ENCODE measurements at places on chromosomes 4 and X.

- DNase-seq = no peak
Measured at GRCh38 chrX:21476909-21477308, 102.7 kb downstream of the CNKSR2 start.

- DNase-seq = no peak
Measured at GRCh38 chr4:2837904-2838496, 5.6 kb upstream of the ADD1 start.

- no peak for DNase-seq
Measured at GRCh38 chr4:105979506-105979905, 84.2 kb downstream of the NPNT start.

GRCh38 chrX:109952985-109953905, 49.7 kb upstream of the TMEM164 start:
- no peak for DNase-seq

- no peak for DNase-seq
Measured at GRCh38 chrX:20951016-20951810, 423.0 kb upstream of the CNKSR2 start.

DNA sequence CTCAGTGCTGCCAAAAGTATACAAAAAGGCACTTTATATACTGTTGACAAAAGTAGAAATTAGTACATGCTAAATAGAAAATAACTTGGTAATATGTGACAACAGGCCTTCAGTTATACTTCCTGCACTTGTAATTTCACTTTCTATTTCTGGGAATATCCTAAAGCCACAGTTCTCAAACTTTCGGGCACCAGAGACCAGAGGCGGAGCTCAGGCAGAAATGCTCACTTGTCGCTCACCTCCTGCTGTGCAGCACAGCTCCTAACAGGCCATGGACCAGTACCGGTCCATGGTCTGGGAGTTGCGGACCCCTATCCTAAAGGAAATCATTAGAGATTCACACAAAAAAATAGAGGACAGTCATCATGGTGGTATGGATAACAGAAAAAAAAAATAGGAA, 25.7 kb downstream of the ACSL4 start:
- DNase-seq = no peak

DNA sequence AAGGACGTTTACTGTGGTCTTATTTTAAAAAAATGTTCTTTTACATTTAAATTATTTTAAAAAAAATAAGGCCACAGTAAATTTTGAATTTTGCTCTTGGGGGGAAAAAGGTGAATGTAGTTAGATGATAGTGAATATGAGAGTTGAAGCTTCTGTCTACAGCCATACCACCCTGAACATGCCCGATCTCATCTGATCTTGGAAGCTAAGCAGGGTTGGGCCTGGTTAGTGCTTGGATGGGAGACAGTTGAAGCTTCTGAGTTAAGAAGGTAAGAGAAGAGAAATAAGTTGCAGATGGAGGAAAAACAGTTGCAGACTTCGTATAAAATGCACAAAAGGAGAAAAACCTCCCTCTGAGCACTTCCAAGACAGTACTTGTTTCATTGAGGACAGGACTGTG, 115.6 kb upstream of the NR3C2 start:
- no peak for DNase-seq

GRCh38 chrX:107445146-107445545, 4.3 kb upstream of the FRMPD3 start:
- no peak for DNase-seq

DNA sequence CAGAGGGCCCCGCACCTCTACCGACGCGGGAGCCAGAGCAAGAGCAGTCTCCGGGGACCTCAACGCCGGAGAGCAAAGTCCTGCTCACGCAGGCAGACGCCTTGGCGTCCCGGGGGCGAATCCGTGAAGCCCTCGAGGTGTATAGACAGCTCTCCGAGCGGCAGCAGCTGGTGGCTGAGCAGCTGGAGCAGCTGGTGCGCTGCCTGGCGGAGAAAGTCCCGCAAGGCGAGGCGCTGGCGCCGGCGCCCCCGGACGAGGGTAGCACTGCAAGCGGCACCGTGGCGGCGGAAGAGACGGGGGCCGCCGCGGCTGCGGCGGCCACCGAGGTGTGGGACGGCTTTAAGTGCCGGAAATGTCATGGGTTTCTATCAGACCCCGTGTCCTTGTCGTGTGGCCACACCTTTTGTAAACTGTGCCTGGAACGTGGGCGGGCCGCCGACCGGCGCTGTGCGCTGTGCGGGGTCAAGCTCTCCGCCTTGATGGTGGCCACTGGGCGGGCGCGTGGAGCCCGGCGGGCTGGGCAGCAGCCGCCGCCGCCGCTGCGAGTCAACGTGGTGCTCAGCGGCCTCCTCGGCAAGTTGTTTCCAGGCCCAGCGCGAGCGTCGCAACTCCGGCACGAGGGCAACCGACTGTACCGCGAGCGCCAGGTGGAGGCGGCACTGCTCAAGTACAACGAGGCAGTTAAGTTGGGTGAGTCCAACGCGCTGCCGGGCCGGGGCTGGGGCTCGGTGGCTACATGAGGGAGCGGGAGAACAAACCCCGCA, 672 bp downstream of the LONRF3 start:
- no peak for DNase-seq

- DNase-seq = no peak
Measured at GRCh38 chr4:168188754-168189153, 96.4 kb downstream of the ANXA10 start.

DNA sequence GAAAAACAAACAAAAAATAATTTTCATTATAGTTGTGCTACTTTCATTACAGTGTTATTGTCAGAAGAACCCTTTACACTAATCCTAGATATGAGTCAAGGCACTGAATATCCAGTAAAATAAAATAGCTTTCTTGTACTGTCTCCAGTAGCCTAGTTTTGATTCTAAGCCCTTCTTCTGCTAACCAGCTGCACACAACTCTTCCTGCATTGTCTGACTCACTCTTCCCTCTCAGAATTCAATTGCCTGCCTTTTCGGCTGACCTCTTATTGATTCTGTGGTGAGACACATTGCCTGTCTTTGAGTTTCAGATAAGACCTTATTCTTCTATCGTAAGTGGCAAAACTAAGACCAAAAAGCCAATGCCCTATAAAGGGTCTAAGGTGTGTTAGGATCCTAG, 26.7 kb upstream of the PCDH18 start:
- no peak for DNase-seq

DNA sequence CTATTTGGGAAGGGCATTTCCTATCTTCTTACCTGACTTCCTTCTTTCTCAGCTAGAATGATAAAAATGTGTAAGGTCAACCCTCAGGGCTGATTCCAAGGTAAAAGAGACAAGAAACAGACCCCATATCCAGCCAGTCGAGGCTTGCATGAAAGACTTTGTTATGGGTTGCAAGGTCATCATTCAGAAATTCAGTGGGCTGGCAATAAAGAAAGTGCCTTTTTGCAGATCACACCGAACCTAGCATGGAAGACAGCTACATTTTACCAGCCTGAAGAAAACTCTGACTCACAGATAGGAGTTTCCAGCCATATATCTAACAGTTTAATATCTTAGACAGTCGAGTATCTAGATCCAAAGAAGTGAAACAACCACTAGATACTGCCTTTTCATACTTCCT, 87.4 kb downstream of the PDGFC start:
- DNase-seq = no peak

DNA sequence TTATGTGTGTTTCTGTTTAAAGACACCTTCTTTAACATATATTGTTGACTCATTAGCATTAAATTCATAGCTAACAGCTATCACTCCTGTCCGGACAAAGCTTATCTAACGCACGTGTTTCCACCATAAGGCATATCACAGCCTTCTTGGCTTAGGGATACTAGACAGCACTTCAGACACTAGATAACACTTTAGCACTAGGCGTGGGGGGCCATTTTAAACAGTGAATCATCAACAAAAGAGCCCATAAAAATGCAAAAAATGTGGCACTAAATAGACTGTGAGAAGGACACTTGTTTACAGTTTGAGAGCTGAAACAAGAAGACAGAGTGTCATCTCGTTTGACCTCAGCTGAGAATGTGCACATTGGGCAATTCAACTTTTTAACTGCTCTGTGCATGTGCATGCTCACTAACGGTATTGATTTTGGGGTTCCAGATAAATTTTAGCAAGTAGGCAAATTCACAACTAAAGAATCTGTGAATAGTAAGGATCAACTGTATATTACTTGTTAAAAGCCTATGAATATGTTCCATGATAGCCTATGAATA, 58.9 kb upstream of the RAI2 start:
- DNase-seq = no peak

DNA sequence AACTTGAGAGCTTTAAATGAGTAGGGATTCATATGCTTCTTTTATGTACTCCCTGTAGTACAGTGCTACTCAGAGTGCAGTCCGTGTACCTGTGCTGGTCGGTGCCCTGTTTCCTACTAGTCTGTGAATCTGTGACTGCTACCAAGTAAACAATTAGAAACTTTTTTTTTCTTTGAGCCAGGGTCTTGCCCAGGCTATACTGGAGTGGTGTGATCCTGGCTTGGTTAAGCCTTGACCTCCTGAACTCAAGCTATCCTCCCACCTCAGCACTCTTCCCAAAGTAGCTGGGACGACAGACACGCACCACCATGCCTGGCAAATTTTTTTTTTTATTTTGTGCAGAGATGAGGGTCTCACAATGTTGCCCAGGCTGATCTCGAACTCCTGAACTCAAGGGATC, 6.4 kb upstream of the GPC3 start:
- DNase-seq = no peak

DNA sequence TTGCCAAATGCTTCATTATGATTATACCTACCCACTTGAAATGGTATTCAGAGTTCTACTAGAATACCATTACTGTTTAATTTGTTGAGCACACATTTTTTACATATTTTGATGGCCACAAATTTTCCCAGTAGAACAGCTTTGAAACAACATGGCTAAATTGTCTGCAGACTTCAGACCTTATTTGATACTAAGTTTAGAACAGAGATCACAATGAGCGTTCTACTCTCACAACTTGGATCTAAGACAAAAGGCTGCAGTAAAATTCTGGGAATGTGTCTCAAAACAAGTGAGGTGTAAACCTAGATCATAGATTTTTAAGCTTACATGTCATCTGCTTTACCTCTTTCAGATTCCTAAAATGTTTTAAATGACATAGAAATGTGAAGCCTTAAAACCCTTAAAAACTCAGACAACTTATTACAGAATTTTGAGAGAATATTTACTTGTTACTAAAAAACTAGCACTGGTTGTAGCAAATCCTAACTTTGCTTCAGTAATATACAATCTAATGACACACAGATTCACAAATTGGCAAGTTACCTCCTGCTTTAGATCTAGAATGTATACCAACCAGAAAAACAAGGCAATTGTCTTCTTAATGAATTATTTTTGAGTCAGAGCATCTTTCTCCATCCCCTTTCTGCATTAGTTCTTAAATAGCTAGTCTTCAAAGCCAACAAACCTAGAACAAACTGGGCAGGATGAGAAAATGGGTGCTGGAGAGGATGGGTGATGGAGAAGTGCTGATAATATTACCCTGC, 243.3 kb downstream of the SLC7A11 start:
- peak; percentile 74 for DNase-seq

DNA sequence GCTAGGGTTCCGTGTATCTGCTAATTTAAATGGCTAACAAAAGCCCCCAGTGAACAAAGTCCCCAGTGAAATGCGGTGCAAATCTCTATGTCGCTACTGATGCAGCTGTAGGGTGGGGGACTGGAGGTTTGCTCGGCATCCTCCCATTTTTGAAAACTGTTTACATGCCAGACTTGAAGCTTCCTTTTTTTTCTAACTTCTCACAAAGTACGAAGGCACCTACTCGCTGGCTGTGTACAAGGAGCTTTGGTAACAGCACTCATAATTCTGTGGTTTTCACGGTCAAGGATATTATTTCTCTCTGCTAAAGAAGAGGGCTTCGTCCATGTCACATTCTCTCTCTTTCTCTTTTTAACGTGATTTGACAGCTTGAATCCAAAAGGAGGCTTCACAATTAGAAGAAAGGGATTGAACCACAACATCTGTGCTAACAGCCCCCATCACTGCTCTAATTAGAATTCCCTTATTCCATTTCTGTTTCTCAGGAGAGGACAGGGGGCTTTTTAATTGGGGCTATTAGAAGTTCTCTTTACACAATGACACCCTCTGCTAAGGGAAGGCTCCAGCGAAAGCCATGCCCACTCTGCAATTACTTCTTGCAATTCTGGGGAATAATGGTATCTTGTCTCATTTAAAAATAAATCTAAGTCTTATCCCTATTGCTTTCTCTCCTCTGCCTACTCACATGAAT, 46.7 kb downstream of the TMEM156 start:
- DNase-seq = no peak

GRCh38 chrX:12892716-12893115, 13.7 kb upstream of the TLR8 start:
- DNase-seq = no peak

DNA sequence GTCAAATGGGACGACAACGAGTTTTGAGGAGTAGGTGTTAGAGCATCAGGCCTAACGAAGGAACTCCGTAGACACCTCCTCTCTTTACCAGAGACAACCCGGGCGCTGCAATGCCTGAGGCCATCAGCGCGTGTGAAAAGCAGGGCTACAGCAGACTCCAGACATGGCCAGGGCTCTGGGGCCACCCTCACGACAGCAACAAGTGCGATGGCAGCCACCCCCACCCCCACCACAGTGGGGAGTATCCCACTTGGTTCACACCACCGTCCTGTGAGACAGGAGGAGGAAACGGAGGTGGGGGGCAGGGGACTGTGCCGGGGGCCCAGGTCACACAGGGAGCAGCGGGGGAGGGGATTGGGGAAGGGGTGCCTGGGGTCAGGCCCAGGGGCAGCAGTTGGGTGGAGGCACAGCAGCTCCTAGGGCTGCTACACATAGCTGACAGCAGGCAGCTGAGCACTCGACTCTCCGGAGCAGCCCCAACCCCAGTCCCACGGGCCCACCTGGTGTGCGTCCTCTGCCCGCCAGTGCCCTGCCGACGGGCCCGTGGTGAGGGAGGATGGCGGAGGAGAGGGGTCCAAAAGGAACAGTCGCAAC, 8.5 kb downstream of the LRPAP1 start:
- DNase-seq = no peak

GRCh38 chr4:40283968-40284367, 51.2 kb upstream of the CHRNA9 start:
- DNase-seq = peak; percentile 79

- DNase-seq = no peak
Measured at GRCh38 chr4:186781032-186781917, 57.6 kb upstream of the FAT1 start.

GRCh38 chr4:39937683-39938268, 39.9 kb downstream of the PDS5A start:
- no peak for DNase-seq

- DNase-seq = no peak
Measured at GRCh38 chr4:75822416-75822815, 79.8 kb downstream of the PPEF2 start.

DNA sequence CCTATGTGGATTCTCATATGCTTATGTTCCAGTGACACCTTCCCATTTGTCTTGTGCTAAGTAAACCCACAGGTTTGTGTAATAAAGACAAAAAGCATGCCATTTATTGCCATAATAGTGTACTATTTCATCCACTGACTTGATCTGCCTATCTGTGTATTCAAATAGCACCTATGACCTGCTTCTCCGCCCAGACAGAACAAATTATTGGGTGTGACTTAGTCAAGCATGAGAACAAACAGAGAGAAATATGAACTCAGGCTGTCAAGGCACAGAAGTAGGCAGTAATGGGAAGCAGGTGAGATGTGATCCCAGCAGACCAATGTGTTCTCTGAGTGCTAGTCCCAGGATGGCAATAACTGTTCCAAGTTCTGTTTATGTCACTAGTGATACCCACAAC, 25.4 kb downstream of the ELOVL6 start:
- no peak for DNase-seq

Data from astrocyte of the cerebellum (primary cell).